ENCODE measurements at places on chromosomes 7 and 10.

DNA sequence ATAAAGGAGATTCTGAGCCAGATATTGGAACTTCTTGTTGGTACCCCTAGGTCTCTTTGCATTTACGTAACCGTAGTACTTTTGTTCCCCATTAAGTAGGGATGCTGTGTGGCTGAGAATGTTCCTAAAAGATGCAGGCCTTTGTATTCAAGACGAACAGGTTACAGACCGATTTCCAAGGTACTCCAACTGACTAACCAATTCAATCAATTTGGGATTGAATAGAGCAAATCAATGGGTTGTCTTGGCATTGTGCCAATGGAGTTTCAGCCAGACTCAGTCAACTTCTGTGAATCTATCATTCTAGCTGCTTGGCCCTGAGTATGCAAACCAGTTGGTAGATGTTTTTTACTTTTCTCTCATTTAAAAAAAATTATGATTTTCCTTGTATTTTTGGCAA, 347.3 kb upstream of the NPVF start:
- DNase-seq, result no peak

DNA sequence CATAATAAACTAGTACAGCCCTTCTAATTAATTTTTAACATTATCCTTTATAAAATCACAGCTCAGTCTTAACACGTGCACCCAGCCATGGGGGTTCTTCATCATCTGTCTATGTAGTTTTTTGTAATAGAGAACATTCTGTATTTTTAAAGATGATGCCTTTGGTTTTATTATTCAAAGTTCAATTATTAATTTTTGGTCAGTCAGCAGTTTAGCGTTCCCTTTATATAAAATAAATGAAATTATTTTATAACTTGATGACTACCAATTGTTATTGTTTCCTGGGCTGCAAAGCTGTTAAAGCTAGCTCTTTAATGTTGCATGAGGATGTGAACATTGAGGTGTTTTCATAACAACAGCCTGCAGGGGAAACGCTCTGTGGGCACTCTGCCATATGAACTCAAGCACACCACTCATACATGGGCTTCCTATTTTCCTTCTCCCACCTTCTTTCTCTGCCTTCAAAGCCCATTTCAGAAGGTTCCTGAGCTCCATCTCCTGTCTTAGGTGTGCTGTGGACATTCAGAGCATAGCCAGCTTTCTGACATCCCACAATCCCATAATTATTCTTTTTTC, 172.0 kb upstream of the YAE1 start:
- no peak for DNase-seq

GRCh38 chr10:112756235-112756527, 193.9 kb upstream of the TCF7L2 start:
- no peak for DNase-seq

DNA sequence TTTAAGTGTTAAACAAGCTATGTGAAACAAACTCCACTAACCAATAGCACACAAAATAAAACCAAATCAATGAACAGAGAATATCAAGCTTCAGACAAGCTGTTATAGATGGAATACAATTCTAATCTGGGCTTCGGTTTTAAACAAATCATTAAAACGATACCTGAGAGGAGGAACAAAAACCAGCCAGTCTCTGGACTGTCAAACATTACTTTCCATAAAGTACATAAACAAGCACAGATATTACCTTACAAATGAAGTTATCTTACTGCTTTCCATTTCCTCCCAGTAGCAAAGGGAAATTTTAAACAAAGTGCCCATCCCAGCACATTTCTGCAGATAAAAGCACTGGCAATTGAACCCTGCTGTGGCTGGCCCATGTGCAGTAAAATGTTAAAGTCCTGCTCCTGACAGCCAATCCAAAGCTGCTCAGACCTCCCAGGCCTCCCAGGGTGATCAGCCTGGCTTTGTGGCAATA, 128.0 kb downstream of the NRCAM start:
- DNase-seq, result no peak
